Astrocyte of the hippocampus (primary cell): ENCODE measurements at places on chromosomes 7 and 10.
A peak's percentile ranks its signal among the peaks of the same experiment; 100 is the strongest.

- DNase-seq, result no peak
Observed at GRCh38 chr7:33604056-33604455, 301.3 kb upstream of the BMPER start.

DNA sequence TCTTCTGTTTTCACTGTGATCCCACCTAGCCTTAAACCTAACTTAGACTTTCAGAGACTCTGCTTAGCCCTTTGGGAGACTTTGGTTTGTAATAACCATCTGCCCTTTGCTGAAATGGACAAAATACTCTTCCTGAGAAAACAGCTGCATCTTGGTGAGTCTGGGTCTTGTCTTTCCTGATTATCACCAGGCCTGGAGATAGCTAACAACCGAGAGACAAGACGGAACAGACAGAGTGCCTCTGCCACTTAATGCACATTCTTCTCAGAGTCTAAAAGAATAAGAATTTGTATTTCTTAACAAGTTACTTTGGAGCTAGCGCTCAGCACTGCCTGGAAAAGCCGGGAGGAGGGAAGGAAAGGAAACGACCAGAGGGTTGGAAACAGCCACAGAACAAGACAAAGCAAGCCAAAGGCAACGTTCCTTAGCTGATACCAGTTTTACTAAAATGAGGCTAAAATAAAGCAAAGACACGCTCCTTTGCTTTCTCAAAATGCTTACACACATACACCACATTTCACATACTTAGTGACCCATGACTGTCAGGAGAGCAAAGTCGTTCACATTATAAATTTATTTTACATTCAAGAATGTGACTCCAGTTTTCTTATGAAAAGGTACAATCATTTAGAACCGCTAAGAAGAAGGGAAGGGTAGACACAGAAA, 70.3 kb upstream of the DGKI start:
- no peak for DNase-seq

DNA sequence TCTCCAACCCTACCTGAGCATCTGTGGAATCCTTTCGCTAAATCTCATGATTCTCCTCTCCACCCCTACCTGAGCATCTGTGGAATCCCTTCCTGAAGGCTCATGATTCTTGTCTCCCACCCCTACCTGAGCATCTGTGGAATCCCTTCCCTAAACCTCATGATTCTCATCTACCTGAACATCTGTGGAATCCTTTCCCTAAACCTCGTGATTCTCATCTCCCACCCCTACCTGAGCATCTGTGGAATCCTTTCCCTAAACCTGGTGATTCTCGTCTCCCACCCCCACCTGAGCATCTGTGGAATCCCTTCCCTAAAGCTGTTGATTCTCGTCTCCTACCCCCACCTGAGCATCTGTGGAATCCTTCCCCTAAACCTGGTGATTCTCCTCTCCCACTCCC, 342.0 kb downstream of the SDK1 start:
- DNase-seq, result no peak

GRCh38 chr7:98329100-98329790, 47.8 kb downstream of the BRI3 start:
- DNase-seq, result peak; percentile 33

DNA sequence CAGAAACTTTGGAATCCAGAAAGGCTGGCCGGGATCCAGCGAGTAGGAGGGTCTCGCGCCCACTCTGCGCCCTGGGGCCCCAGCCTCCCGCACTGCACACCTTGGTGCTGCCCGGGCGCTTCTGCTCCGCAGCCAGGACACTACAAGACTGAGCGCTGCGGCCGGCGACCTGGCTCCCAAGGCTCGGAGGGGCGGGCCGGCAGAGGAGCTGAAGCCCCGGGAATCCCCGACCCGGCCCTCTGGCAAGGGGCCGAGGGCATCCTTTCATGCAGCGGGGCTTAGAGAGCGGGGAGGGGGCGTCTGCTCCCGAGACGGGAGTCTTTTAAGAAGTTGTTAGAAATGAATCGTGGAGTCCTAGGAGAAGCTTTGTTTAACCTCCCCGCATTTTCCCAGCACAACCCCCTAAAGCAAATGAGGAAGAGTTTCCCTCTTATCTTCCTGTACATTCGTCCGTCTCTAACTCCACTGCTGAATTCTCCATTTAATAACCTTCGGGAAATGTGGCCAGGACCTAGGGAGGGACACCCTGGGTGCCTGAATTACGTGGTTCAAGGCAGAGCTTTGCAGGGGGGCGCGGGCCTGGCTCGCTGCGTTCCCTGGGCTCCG, 1.1 kb downstream of the VWC2 start:
- peak; percentile 11 for DNase-seq

GRCh38 chr10:48608279-48608681, 3.4 kb upstream of the ARHGAP22 start:
- peak; percentile 36 for DNase-seq

DNA sequence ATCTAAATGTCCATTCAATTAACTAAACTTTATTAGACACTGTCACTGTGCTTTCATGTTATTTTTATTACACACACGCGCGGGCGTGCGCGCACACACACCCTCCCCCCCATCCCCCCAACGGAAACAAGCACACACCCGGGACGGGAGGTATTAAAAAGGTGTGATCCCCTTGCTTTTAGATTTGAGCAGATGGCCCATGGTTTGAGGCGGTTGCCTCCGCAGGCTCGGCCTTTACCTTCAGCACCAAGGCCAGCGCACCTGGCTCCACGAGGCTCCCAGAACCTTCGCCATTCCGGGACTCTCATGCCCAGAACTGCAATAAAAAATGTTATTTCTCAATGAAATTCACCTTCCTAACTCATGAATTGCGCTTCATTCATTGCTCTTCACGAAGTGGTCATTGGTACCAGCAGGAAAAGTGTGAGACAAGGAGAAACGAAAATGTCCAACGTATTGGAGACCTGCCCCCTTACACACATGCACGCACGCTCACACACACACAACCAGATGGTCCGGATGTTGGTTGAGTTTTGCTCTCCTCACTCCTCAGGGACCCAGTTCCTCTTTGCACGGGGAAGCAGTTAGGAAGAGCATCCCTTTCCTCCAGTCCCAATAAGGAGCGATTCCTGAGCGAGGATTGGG, 20.8 kb upstream of the PTF1A start:
- peak; percentile 81 for DNase-seq

DNA sequence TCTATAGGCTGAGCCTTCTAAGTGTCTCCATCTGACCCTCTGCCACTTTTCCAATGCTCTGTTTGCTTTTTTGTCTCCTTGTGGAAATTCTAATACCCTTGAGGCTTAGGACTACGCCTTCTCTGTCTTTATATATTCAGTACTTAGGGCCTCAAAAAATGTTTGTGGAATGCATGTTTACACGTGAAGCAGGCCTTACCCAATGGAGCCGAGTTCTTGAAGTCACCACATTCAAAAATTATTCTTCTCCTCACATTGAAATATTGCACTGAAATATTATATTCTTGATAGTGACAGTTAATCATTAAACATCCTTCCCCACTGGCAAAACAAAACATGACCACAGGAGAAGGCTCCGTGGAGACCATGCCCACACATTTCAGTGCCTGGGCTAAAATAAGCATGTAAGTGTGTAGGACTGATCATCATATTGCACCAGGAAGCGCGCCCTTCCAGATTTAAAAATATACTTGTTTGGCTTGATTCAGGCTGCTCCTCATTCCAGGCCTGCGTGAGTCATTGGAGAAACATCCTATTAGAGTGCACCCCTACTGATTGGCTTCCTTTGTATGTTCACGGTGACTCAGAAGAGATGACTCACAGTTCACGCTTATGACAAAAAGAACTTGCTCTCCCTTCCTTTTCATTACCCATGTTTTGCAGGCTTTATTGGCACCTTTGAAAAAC, 307.4 kb upstream of the AOAH start:
- peak; percentile 99 for DNase-seq

GRCh38 chr7:111029141-111029572, 61.8 kb upstream of the LRRN3 start:
- DNase-seq, result no peak

DNA sequence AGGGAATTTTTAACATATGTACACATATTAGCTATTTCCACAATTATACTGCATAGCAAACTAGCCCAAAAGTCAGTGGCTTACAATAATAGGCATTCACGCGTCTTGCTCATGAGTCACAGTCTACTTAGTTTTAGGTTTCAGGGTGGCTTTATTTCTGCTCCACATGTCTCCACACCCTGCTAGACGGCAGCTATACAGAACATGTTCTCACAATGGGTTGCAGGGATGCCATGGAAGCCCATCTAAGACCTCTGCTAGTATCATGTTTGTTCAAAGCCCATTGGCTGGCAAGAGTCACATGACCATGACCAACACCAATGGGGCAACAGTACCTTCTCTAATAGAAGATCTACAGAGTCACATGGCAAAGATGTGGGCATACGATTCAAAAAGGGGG, 96.3 kb upstream of the NEBL start:
- DNase-seq, result peak; percentile 68

GRCh38 chr10:113084031-113084430, 134.0 kb downstream of the TCF7L2 start:
- DNase-seq, result no peak

DNA sequence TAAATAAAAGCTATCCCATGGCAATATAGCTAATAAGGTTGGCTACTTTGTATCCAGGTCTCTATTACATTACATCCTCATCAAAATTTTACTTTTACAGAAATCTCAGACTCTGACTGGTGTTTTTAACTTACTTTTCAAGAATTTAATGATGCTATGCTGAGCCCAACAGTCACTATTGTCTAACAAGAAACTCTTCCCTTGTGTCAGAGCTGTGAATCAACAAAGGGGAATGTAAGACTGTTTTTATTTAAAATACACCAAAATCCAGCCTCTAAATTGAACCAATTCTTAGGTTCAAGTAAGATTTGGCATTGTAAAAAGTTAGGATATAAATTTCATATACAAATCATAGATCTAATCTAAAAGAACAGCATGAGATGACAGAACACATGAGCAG, 7.0 kb downstream of the RTKN2 start:
- DNase-seq, result no peak

GRCh38 chr10:116469437-116469836, 41.8 kb downstream of the PNLIPRP3 start:
- no peak for DNase-seq

- DNase-seq, result no peak
Observed at GRCh38 chr10:132417257-132417910, 20.4 kb downstream of the PWWP2B start.

DNA sequence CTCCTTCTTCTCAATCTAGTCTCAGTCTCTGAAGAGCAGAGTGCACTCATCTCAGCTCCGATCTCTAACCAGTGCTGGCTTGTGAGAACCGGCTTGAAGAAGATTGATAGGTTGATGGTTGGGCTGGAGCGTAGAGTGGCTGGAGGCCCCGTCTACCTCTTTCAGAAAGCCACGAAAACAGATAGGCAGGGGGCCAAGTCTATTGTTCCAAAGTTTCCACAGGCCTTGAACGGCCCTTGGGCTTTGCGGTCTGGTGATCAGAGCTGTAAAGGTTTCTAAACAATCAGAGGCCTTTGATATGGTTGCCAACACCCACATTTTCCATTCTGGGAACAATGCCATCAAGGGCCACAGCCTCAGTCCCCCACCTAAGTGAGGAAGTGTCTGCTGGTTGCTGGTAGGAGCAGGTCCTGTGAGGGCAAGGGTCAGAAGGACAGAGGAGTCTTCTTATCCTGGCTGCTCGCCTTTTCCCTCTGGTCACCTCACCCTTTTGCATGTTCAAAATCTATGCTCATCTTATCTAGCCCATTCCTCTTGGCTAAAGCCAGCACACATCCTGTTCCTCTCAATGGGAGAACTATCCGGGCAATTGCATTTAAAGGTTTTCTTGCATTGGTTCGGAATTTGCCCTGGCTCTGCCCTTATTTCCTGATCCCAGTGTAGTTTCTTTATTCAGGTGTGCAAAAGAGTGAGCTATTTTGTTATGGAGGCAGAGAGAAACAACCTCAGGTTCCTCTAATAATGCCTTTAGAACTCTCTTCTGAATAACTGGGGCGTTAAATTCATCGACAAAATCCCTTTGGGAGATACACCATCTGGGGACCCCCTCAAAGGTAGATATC, 70.3 kb upstream of the KMT2E start:
- DNase-seq, result peak; percentile 96

DNA sequence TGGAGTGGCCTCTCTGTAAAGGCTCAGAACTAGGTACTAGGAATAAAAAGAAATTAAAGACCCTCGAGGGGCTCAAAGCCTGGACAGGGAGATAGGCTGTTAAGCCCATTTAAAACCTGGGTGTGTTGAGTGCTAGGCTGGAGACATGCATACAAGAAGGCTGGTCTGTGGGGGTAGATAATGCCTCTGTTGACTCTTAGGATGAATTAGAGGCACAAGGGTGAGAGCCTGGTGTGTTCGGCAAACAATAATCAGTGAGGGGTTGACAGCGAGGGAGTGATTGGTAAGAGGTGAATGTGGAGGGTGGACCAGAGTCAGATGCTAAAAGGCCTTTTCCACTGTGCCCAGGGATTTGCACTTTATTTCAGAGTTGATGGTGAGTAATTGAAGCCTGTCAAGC, 12.7 kb downstream of the GSTO2 start:
- no peak for DNase-seq

DNA sequence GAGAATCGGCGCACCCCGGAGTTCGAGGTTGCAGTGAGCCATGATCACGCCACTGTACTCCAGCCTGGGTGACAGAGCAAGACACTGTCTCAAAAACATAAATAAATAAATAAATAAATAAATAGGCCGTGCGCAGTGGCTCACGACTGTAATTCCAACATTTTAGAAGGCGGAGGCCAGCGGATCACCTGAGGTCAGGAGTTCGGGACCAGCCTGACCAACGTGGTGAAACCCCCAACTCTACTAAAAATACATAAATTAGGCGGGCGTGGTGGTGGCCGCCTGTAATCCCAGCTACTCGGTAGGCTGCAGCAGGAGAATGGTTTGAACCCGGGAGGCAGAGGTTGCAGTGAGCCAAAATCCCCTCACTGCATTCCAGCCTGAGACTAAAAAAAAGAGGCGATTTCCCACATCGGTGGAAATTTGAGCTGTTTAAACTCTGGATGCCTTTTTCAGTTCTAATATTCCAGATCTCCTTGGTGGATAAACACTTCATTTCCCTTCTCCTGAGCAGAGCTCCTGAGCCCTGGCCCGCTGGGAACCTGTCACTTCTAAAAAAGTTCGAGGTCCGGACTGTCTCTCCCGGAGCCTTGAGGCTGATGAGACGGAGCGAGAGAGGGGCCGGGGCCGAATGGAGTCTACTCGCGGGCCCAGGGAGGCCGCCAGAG, 2.0 kb upstream of the NFKB2 start:
- DNase-seq, result no peak

- no peak for DNase-seq
Observed at GRCh38 chr10:101758858-101759257, 17.1 kb downstream of the FGF8 start.

DNA sequence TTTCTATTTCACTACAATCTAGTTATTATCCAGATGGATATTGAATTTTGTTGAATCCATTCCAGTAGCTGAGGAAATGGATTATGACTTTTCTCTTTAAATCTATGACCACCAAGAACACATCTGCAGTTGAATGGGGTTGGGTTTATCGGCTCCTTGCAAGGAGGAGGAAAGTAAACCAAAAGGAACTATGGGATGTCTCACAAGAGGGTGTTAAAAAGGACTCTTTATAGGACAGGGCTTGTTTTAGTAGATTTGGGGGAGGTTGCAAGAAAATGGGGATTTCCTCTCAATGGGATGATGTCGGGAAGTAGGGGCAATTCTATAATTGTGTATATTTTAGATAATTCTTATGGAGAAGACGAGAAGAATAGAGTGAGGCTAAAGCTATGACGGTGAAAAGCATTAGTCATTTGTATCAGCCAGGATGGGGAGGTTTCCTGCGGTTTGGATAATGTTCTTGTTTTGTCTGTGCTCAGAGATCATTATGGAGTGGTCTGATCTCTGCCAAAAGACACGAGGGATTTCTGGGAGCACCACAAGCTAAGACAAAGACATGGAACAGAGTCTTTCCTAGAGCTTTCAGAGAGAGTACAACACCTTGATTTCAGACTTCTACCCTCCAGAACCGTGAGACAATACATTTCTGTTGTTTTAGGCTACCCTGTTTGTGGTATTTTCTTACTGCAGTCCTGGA, 5.3 kb upstream of the LRRC61 start:
- DNase-seq, result peak; percentile 85
